ENCODE measurements at places on chromosomes 16 and 17.

DNA sequence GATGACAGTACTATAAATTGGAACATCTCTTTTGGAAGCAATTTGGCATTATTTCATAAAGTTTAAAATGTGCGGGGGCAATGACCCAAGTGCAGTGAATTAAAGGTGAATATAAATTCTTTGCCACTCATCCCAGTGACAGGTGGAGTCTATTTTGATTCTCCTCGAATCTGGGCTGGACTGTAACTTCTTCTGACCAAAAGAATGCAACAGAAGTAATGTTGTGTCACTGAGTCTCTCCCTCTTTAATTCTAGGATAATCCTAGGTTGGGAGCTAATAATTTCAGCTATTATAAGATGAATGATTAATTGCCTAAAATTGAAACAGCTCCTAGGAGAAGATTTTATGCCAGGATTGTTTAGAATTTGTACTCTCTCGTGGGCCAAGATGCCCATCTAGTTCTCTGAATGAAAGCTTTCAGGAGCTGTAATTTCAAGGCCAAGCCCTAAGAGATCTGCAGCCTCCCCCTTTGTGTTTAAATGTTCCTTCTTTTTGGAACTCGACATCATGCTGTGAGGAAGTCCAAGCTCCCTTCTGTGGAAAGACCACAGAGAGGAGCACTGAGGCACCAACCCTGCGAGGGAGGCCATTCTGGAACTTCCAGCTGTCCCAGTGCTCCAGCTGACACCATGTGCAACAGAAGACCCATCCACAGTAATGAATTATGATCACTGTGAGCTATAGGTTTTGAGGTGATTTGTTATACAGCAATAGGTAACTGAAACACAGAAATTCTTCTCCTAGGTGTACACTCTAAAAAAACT is 208.1 kb downstream of the COPRS start:
- no peak for DNase-seq

DNA sequence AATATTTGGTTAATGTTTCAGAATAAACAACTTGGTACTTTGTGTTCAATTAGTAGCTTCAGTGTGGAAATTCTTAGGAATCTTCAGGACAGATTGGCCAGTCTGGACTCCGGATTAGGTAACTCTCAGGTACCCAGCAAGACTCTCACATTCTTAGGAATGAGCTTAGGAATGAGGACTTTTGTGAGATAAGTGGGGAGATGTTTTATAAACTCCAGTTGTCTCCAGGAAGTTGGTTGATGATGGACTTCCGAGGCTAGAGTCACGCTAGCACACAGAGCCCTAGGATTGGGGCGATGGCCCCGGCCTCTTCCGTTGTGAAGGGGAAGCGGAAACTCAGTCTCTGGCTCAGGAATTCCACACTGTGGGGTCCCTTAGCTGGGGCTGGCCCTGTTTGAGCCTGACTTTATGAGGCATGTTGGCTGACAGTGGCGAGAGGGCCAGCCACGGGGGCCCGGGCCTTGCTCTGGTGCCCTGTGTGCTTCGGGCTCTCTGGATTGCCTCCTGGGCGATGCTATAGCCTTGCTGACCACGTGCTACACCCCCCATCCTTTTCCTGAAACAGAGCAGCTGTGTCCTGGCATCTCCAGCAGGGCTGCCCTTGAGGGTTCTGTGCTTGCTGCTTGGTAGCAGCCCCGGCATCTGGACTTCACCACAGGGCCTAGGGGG is 32.4 kb downstream of the RAB11FIP3 start:
- no peak for DNase-seq

DNA sequence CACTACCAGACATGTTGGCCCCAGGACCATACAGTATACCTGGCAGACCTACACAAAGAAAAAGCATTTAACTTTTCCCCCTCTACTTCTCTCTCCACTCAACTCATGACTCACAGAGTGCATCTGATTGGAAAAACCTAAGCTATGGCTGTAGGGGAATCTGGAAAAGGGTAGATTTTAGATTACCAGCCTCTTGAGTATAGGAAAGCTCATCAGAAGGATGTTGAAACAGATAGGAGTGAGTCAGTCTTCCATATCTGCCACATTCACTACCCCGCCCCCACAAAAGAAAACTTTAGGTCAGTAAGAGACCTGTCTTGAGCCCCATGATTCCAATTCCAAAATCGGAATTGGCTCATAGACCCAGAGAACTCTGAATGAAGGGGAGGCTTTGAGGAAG is 12.3 kb downstream of the KRT9 start:
- no peak for DNase-seq

DNA sequence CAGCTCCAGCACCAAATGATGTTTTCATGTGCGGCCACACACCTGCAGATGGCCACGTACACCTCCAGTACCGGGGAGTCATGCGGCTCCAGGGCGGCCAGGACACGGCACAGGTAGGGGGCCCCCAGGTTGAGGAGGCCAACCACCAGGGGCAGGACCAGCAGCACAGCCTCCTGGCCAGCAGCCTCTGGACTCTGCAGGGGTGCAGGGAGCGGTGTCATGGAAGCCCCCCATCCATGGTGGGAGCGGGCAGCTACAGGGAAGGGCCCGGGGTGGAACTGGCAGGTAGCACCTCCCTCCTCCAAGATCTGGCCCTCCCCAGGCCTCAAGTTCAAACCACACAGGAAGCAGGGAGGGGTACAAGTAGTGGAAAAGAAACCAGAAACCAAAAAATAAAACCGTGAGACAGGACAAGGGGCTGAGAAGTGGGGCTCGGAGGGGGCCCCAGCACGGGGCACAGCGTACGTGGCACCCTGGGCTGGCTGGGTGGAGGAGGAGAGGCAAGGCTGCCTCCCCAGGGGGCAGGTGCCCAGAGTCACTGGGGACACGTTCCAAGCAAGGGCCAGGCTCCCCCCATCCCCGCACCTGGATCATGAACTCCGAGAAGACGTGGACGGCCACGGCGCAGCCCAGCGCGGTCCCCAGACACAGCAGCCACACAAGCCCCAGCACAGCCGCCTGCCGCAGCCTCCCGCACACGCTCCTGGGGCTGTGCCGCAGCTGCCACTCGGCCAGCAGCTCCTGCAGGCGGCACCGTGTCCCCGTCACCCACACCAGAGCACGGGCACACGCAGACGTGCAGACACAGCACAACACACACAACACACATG is 7.4 kb downstream of the TMC6 start:
- no peak for DNase-seq

All from effector CD4-positive, alpha-beta T cell (primary cell).